ENCODE measurements at places on chromosomes 7 and 10. TPM values are rescaled to one million over a fixed set of nuclear protein-coding genes. Genes with fewer than 3 reads are reported as not detected.

GRCh38 chr10:23173214-23174073, 18.7 kb upstream of the PTF1A start:
- peaks cover 83% of the 10 kb centered on the region for H3K27me3 ChIP-seq
- H3K36me3 ChIP-seq: peaks cover 4% of the 10 kb centered on the region
- DNase-seq: peak; percentile 42

Gene HYAL4
- total RNA-seq: not detected

Gene GIMAP2
- not detected for total RNA-seq

DNA sequence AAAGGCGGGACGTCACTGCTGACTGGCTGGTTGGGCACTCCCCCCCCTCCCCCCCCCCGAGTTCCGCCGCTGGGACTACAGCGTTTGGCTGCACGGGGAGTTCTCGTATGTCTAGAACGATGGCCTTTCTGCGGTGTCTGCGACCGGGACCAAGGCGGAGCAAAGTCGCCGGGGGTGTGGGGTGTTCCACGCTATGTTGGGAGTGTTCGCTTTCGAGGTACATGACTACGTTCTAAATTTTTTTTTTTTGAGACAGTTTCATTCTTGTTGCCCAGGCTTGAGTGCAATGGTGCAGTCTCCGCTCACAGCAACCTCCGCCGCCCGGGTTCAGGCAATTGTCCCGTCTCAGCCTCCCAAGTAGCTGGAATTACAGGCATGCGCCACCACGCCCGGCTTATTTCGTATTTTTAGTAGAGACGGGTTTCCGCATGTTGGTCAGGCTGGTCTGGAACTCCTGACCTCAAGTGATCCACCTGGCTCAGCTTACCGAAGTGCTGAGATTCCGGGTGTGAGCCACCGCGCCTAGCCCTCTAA, 573 bp upstream of the IDI1 start:
- H3K4me3 ChIP-seq: peak overlapping the region; percentile 91
- H3K4me1 ChIP-seq: peaks cover 30% of the 10 kb centered on the region
- H3K27me3 ChIP-seq: no peaks in the 10 kb centered on the region
- no peak for DNase-seq
- peak overlapping the region; percentile 99 for H3K27ac ChIP-seq

- no peak overlapping the region for H3K27ac ChIP-seq
- H3K4me1 ChIP-seq: peaks cover 20% of the 10 kb centered on the region
- DNase-seq: no peak
Measured at GRCh38 chr10:124032971-124033886, 60.2 kb downstream of the CHST15 start.

GRCh38 chr7:77242068-77242467, 42.4 kb upstream of the FGL2 start:
- H3K27ac ChIP-seq: no peak overlapping the region
- no peaks in the 10 kb centered on the region for H3K4me1 ChIP-seq
- no peaks in the 10 kb centered on the region for H3K27me3 ChIP-seq

Gene GRID2IP
- total RNA-seq: 2.5 TPM

Data from progenitor cell of endocrine pancreas (in vitro differentiated cells).